ENCODE measurements at places on chromosomes 11 and 22. TPM values are rescaled to one million over a fixed set of nuclear protein-coding genes. Genes with fewer than 3 reads are reported as not detected.

CALCA gene
- not detected for total RNA-seq

MED17 gene
- 21.0 TPM for total RNA-seq

PKP3 gene
- 2.8 TPM for total RNA-seq

TNNT3 gene
- total RNA-seq: not detected

GPHA2 gene
- not detected for total RNA-seq

PRPF19 gene
- 43.3 TPM for total RNA-seq

NOL12 gene
- total RNA-seq: 16.0 TPM

MS4A3 gene
- not detected for total RNA-seq

CCDC188 gene
- total RNA-seq: not detected

TPBGL gene
- total RNA-seq: not detected

HTR3B gene
- not detected for total RNA-seq

RIC8A gene
- 212 TPM for total RNA-seq

SCGB2A2 gene
- total RNA-seq: not detected

CALCB gene
- not detected for total RNA-seq

SLC22A12 gene
- total RNA-seq: not detected

SMIM38 gene
- 1.7 TPM for total RNA-seq

CCDC116 gene
- total RNA-seq: 0.15 TPM

OR8H1 gene
- not detected for total RNA-seq

OR4A16 gene
- not detected for total RNA-seq

NRGN gene
- 0.58 TPM for total RNA-seq

ART1 gene
- not detected for total RNA-seq

NCR3LG1 gene
- total RNA-seq: 5.1 TPM

RCOR2 gene
- total RNA-seq: 8.8 TPM

SCUBE2 gene
- 1.5 TPM for total RNA-seq

PICK1 gene
- 9.4 TPM for total RNA-seq

TMEM132A gene
- total RNA-seq: 7.7 TPM

EHBP1L1 gene
- 79.7 TPM for total RNA-seq

OR2D2 gene
- total RNA-seq: 0.29 TPM

NLRP14 gene
- total RNA-seq: 0.17 TPM

HTATIP2 gene
- 48.3 TPM for total RNA-seq

SPECC1L gene
- 37.9 TPM for total RNA-seq

RBM4B gene
- 32.6 TPM for total RNA-seq

MMP13 gene
- not detected for total RNA-seq

ESAM gene
- total RNA-seq: 0.44 TPM

OR52E8 gene
- total RNA-seq: not detected

RAG2 gene
- not detected for total RNA-seq

MPEG1 gene
- not detected for total RNA-seq

CASP1 gene
- 26.6 TPM for total RNA-seq

OSM gene
- not detected for total RNA-seq

TRIM29 gene
- total RNA-seq: 0.17 TPM

TSSK2 gene
- total RNA-seq: not detected

CCDC87 gene
- total RNA-seq: 0.29 TPM

KDM4E gene
- total RNA-seq: not detected

MMP10 gene
- total RNA-seq: 0.87 TPM

LMNTD2 gene
- total RNA-seq: 0.33 TPM

PNPLA5 gene
- 0.50 TPM for total RNA-seq

RAB39A gene
- total RNA-seq: not detected

CYP2R1 gene
- total RNA-seq: 10.6 TPM

MMP27 gene
- 0.44 TPM for total RNA-seq

CHRM1 gene
- total RNA-seq: not detected

MIF gene
- 330 TPM for total RNA-seq

APOL5 gene
- total RNA-seq: not detected

KCNE3 gene
- 1.0 TPM for total RNA-seq

CASP5 gene
- not detected for total RNA-seq

CRYBB1 gene
- total RNA-seq: not detected

EIF3M gene
- total RNA-seq: 616 TPM

CATSPER1 gene
- under 0.01 TPM for total RNA-seq

All from smooth muscle cell of trachea (primary cell).